AG20443 (cell line): ENCODE measurements at places on chromosomes 2 and 18.

DNA sequence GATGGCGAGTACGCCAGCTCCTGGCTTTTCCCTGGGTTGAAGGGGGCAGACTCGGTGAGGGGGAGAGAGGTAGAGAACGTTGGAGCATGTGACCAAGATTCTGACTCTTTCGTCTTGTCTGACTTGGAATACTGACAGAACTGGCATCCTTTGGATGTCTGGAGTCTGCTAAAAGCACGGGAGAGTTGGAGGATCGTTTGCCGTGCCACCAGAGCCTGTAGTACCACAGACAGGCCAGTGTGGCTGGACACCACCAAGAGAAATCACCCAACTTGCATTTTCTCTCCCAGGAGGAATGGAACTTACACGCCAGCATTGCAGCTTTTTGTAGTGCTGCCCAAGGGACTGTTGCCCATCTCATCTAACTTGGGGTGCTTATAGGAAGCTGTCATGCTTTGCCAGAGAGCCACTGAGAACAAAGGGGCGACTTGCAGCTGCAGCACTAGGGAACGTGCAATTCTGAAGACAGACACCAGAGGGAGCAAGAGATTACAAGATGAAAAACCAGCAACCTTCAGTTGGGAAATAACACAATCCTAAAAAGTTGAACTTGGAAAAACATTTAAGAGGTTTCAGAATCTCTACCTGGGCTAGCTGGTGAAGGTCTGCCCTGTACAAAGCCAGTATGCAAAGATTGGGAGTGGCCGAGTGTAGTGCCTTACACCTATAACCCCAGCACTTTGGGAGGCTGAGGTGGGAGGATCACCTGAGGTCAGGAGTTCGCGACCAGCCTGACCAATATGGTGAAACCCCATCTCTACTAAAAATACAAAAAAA lies 24.1 kb downstream of the PSMG2 start:
- DNase-seq, result peak; percentile 83

DNA sequence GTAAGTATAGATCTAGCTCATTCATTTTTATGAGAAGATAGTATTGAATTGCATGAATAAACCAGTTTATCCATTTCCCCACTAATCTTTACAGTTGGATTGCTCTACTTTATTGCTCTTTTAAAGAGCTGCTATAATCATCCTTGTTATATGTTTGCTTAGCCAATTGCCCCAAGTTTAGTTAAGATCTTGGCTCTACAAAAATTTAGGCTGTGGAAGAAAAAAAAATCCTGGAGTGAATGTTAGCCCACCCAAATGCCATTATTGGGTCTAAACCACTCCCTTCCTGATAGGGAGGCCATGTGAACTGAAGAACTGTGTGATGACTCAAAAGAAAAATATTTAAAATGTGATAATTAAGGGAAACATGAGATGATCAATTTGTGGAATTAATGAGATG lies 2.9 kb downstream of the ALS2 start:
- DNase-seq, result no peak

- no peak for DNase-seq
Measured at GRCh38 chr18:65955747-65956146, 204.9 kb downstream of the CDH7 start.

GRCh38 chr2:32746669-32747068 lies 118.8 kb downstream of the TTC27 start:
- DNase-seq, result peak; percentile 17

DNA sequence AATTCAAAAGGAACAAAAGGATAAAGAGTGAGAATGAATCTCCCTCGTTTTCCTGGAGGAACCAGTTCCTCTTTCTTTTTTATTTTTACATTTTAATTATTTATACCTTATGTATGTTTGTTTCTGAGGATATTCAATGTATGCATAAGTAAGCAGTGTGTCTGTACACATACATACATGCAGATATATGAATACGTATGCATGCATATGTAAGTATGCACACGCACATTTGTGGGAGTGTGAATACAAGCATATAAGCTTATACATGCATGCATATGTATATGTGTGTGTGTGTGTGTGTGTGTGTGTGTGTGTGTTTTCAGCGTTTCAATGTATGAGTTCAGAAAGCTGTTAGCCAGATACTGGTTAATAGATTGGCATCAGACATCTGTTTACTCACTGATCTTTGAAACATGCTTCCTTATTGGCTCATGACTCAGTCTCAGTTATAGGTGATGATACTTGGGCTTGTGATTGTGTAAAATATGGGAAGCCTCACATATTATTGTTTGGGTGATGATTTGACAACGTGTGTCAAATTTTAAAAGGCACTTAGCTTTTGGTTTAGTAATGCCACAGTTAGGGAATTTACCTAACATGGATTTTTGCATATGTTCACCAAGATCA lies 279.7 kb upstream of the TRIB2 start:
- no peak for DNase-seq

DNA sequence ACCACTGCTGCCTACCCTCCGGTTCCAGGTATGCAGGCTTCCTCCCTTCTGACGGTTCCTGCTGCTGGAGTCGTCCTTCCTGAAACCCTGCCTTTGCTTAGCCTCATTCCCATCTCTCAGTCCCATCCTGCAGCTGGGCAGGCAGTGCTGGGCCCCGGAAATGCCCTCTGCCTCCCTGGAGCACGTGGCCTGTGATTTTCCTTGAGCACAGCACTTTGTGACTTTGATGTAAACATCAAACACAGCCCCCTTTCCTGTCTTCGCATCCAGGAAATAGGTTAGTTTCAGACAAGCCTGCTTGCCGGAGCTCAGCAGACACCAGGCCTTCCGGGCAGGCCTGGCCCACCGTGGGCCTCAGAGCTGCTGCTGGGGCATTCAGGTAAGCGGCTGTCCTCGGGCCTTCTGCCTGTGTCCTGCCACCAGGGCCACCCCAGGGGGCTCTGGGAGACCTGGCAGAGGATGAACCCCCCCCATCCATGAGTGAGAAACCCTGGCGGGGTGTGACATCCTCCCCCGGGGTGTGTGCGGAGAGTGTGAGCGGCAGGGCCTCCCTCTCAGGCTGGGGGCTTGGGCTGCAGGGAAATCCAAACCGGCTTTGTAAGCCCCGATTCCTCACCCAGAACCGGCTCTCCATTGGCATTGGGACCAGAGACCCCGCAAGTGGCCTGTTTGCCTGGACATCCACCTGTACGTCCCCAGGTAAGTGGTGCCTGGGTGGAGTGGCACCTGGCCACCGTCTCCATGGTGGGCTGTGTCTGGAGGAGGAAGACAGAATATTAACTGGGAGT lies at the start of gene ZAP70:
Gene ZAP70, plus strand, starts transcription at position 281 of the 788 bp plus-strand sequence. CDS start 10,461 bp downstream, outside the sequence.
- no peak for DNase-seq

DNA sequence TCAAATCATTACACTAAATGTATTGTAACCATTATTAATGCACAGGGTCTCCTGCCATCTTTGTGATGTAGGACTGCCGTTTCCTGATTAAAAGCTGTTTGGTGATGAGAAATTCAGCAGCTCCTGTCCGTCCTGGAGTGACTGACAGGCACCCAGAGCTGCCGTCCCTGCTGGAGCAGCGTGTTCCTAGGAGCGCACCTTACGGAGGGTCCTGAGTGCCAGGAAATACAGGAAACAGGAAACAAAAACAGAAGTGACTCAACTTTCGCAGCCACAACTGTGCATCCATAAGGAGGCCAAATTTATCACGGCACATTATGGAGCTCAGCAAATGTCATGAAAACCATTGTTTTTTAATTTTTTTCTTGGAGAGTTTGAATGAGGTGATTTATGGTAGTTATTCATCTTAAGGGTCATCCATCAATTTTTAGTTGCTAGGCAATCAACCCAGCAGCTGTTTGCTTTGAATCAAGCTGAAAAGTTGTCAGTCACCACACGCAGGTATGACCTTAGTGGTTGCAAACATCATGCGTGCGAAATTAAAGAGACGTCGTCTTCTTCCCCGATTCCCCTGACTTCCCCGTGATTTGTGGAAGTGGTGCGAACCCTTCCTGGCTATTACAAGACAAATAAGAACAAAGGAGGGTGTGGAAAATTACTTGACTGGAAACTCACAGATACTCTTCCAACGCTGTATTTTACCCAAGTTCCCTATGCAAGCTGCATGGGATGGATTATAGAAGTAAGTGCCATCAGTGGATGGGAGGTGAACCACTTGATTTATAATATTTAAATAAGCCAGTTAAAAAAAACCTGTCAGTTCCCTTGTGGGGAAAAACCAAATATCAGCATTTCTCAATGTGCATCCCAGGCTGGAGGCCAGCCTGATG lies 19.8 kb downstream of the TSHZ1 start:
- DNase-seq, result no peak

GRCh38 chr2:74806920-74807319 lies 27.0 kb upstream of the HK2 start:
- DNase-seq, result no peak

- DNase-seq, result no peak
Measured at GRCh38 chr2:238286987-238287736, 1.2 kb downstream of the PER2 start.

DNA sequence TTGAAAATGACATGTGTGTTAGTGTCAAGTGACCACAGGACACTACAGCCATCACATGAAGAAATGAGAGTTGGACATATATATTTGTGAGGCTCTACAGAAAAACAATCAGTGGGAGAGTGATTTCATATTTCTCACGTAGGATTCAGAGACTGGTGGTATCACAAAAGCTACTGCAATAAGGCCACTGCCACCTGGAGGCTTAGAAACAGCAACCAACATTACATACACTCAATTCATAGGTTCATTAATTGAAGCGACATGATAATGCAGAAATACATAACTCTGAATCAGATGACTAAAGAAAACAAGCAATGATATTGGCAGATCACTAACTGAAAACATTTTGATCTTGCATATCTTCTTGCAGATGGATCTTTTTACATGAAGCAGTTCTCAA lies 248.1 kb upstream of the KLHL14 start:
- no peak for DNase-seq
